ENCODE measurements at places on chromosomes 13 and 19.

GRCh38 chr13:25241007-25241406, 46.3 kb downstream of the MTMR6 start:
- no peak for DNase-seq

DNA sequence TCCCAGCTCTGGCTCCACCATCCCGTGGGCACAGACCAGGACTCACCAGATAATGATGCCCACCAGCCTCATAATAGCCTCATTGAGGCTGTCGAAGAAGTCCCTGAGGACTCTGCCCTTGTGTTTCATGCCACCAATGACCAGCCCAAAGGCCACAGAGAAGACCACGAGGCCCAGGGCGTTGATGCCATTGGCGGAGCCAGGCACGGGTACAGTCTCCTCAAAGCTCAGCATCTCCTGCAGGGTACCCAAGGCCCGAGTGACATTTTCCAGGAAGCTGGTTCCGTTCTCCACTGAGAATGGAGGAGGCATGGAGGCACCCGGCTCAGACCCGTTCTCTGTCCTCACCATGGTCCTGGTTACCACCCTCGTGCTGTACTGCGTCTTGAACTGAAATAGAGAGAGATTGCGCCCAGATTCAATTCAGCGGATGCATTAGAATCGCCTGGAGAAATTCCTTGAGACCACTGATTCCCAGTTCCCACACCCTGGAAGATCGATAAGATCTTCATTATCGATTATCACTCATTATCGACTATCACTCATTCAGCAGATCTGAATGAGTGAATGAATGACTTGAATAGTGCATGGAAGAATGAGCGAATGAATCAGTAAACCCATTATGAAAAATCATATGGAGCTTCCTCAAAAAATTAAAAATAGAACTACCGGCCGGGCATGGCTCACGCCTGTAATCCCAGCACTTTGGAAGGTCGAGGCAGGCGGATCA, 17.5 kb downstream of the SLC1A6 start:
- DNase-seq, result no peak

GRCh38 chr13:100921139-100921538, 246.5 kb upstream of the TMTC4 start:
- DNase-seq, result no peak

GRCh38 chr13:113528813-113529180, 38.3 kb upstream of the DCUN1D2 start:
- no peak for DNase-seq

DNA sequence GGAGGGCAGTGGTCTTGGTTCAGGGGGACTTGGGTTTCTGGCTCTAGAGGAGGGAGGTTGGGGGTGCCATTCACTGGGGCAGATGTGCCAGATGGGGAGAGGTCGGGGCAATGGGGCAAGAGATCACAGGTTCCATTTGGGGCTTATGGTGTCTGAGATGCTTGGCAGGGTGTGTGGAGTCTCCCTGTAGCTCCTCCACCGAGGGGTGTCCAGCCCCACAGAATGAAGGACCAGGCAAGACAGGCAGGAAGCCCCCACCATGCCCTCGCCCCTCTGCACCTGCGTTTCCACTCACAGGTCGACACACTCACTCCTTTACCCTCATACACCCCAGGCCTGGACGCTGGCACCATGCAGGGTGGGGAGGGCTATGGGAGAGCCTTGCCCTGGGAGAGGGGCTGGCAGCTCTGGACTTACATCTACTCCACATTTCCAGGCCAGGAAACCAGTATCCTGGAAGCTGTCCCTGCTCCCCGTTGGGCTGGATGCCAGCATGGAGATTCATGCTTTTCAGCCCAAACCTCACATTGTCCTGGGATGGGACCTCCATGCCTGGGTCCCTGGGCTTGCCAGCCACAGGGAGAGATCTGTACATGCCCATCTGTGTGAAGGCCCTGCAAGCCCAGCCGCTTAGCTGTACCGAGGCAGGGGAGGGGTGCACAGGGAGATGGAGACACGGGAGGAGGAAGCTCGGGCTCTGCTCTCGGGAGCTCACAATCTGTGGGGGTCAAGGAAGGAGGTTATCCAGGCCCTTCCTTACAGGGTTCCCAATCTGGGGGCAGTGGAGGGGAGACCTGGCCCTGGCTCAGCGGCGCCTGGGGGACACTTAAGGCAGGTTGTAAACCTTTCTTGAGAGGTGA, 77.1 kb downstream of the CHST8 start:
- no peak for DNase-seq

DNA sequence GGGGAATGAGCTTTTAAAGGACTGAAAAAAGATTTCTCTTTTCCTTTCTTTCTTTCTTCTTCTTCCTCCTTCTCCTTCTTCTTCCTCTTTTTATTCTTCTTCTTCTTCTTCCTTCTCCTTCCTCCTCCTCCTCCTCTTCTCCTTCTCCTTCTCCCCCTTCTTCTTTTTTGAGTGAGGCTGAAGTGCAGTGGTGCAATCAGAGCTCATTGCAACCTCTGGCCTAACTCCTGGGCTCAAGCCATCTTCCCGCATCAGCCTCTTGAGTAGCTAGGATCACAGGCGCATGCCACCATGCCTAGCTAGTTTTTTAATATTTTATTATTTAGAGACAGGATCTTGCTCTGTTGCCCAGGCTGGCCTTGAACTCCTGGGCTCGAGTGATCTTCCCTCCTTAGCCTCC, 120.9 kb upstream of the KL start:
- no peak for DNase-seq

DNA sequence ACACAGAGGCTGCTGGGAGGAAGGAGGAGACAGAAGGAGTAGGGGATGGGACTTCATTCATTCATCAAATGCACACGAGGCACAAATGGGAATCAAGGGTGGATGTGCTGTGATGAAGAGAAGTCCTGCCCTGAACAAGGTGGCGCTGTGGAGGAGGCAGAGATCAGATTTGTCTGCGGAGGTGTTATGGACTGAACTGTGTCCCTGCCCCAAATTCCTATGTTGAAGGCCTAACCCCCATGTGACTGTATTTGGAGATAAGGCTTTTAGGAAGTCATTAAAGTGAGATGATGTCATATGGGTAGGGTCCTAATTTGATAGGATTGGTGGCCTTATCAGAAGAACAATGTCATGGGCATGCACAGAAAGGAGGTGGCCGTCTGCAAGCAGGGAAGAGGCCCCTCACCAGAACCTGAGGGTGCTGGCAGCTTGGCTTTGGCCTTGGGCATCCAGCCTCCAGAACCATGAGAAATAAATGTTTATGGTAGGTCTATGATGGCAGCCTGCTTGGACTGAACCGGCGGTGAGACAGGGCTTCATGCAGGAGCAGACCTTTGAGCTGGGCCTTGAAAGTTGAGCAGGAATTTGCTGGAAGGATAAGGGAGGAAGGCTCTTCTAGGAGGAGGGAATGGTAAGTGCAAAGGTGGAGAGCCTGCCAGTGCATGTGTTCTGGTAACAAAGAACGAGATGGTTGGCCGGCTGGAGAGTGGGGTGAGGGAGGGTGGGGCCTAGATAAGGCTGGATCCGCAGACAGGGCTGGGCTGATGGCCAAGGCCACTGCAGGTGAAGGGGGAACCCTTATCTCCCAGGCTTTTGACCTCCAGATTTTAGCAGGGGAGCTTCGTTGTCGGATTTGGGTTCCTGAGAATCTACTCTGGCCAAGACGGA, 2.7 kb upstream of the CEBPA start:
- DNase-seq, result peak; percentile 24

GRCh38 chr13:79401259-79402070, 4.6 kb downstream of the RBM26 start:
- peak; percentile 33 for DNase-seq

DNA sequence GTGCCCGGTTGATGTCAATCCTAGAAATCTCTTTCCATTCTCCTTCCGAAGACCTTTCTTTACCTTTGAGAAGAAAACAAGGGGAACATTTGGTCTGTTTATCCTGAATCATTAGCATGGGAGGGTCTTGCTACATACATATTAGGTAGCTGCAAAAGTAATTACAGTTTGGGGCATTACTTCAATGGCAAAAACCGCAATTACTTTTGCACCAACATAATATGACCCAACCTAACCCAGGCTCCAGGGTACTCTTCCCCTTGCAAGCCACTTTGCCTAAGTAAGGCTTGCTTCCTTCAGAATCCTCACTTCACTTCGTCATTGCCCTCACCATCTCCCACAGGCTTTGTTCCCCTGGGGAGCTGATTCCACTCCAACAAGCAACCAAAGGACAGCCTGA, 662.7 kb downstream of the DIAPH3 start:
- DNase-seq, result no peak

GRCh38 chr19:18093439-18094161, 4.0 kb upstream of the MAST3 start:
- DNase-seq, result no peak

GRCh38 chr19:45674946-45675345, 6.9 kb downstream of the GIPR start:
- no peak for DNase-seq

- no peak for DNase-seq
Observed at GRCh38 chr13:40428354-40428753, 238.1 kb downstream of the FOXO1 start.

GRCh38 chr19:6654347-6655310, 15.3 kb downstream of the TNFSF14 start:
- peak; percentile 66 for DNase-seq

GRCh38 chr19:1862424-1863327, 703 bp downstream of the KLF16 start:
- DNase-seq, result peak; percentile 78

- peak; percentile 86 for DNase-seq
Observed at GRCh38 chr19:42198676-42199439, 18.6 kb downstream of the DEDD2 start.

DNA sequence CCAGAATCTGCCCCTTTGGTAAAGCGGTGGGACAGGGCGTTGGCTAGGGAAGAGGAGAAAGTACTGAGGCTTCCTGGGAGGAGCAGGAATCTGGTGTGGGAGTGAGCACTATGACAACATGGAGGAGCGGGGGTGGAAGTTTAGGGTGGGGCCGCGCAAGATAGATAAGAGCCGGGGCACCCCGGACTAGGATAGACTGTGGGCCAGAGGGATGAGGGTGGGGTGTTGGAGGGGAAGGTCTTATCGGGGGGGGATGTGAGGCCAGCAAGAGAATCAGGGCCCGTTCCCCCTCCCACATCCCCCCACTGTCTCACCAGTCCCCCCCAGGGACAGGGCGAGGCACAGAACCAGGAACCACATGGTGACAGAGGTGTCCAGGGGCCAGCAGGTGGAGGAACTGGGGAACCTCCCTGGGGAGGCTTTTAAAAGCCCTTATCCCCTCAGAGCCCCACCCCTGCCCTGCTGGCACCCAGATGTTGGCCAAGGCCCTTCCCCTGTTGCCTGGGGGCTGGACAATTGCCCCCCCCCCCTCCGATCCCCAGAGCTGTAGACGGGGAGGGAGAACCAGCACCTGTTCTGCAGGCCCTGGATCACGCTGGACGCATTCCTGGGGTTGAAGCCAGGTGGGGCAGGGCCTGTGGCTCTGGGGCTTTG, at the start of gene KLK1:
Gene KLK1 (minus strand): TSS at position 399 of the 654 bp plus-strand sequence. CDS start 39 bp downstream, at position 360.
- DNase-seq, result no peak

DNA sequence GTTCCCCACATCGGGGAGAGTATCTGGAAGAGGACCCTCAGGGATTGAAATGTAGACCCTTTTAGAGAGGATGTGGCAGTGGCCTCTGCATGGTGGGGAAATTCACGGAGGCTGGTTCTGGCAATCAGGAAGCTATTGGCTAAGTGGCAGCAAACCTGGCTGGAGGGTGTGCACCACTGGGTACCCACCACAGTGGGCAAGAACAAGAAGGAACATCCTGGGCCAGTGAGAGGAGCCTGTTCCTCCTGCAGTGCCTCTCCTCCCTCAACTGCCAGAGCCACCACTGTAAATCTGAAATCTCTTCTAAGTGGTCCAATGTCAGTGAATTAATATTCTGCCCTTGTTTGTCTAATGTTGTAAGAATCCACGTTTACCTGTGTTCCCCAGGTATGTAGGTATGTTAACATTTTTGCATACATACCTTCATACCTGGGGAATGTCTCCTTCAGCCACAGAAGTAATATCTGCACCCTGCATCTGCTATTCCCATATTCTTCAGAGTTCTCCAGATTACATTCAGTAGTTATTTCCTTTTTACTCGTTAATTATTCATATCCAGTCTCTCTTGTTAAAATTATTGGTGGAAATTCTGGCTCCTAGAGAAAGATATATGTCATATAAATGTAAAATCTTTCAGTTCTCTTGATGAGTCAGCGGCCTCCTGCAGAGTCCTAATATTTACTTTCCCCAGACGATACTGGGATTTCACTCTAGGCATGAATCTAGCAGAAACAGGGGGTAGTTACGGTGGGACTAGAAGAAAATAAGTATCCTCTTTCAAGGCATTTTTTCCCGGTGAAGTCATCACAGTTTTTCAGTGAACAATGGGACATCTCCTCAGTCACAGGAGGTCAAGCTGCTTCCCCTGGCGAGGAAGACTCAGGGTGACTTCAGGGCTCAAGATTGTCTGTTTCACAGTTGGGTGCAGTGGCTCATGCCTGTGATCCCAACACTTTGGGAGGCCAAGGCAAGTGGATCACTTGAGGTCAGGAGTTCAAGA, 148.3 kb downstream of the MYO16 start:
- no peak for DNase-seq

Data from GM13976 (cell line).